ENCODE measurements at places on chromosomes 11 and 22.

DNA sequence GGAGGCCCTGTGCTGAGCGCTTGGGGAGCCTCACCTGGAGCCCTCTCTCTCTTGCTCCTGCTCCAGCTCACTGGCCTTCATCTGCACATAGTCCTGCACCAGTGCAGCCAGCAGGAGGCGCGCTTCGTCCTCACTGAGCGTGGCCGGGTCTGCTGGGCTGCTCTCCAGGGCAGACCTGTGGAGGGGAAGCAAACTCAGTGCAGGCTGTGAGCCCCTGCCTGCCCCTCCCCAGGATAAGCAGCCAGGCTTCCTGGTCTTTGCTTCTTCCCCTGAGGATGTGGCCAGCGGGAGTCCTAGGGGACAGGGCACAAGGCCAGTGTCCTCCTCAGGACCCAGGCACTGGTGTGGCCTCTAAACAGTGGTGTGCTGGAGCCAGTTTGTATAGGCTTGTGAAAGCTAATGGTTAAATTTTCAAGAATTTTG lies 2.2 kb downstream of the CALCA start:
- no peak for DNase-seq

DNA sequence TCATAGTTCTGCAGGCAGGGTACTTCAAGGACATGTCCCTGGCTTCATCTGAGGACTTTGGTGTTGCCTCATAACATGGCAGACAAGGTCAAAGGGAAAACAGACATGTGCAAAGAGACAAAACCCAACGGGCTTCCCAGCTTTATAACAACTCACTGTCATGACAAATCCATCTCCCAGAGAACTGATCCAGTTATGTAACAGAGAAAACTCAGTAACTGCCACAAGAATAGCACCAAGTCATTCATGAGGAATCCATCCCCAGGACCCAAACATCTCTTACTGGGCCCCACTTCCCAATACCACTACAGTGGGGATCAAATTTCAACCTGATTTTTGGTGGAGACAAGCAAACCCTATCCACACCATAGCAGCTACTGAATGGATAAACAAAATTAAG lies 13.0 kb downstream of the OR52N4 start:
- DNase-seq: no peak

DNA sequence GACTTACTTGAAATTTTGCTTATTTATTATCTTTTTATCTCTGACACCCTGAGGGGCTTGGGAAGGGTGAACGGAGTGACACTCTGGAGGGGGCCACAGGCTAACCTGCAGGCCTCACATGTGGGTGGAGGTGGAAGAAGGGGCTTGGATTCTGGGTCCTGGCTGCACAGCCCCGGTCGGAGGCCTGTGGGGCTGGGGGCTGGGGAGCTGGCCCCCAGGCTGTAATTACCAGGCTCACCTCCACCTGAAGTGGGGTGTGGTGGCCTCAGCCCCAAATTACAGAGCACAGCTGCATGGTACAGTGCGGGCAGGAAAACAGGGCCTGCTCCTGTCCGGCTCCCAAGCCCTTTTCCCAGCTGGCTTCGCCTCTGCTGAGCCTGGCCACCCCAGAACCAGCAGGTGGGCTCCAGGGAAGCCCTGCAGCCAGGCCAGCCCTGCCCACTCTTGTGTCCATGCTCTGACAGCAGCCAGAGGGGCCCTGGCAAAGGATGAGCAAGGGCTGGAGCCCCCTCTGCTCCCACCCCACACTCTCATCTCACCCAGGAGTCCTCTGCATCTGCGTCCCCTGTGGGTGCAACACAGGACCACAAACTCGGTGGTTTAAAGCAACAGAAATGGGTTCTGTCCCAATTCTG lies 48.0 kb downstream of the IGF2 start:
- no peak for DNase-seq

DNA sequence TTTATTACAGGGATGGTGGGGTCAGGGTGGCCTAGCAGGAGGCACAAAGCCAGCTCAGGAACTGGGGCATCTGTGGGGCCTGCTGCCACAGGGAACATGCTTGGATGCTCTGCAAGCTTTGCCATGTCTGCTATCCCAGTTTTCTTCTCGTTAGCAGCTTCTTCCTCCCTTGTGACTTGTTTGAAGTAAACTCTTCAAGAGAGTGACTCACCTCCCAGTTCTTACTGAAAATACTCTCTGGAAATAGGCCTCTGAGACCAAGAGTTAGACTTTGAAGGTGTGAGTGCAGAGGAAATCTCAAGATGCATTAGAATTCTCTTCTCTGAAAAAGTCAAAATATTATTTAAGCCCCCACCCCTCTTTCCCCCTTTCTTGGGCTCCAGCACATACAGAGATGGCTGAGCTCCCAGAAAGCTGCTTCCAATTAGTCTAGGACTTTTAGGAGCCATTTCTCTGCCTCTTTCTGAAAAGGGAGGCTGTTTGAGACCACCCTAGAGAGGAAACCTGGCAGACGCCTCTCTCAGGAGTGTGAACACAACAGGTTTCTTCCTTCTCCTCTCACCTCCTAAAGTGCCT lies 15.1 kb downstream of the CWC15 start:
- no peak for DNase-seq

DNA sequence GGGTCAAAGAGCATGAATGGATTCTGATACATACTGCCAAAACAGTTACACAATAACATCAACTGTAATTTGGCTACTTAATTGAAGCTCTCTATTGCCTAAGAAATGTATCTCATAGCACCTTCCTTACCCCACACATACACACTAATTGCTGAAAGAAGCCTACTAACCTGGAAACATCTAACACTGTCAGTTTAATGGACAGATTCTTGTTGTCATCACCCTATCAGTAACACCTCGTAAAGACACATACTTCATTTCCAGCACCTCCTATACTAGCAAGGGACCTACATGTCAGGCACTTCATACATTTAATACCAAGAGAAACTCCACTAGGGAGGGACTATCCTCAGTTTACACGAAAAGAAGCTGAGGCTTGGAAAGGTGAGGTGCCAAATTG lies 9.9 kb downstream of the NAP1L4 start:
- no peak for DNase-seq

GRCh38 chr11:65077451-65077850 lies 6.4 kb downstream of the CDCA5 start:
- no peak for DNase-seq

- peak; percentile 62 for DNase-seq
Observed at GRCh38 chr22:29245626-29246385, 22.0 kb downstream of the RHBDD3 start.

DNA sequence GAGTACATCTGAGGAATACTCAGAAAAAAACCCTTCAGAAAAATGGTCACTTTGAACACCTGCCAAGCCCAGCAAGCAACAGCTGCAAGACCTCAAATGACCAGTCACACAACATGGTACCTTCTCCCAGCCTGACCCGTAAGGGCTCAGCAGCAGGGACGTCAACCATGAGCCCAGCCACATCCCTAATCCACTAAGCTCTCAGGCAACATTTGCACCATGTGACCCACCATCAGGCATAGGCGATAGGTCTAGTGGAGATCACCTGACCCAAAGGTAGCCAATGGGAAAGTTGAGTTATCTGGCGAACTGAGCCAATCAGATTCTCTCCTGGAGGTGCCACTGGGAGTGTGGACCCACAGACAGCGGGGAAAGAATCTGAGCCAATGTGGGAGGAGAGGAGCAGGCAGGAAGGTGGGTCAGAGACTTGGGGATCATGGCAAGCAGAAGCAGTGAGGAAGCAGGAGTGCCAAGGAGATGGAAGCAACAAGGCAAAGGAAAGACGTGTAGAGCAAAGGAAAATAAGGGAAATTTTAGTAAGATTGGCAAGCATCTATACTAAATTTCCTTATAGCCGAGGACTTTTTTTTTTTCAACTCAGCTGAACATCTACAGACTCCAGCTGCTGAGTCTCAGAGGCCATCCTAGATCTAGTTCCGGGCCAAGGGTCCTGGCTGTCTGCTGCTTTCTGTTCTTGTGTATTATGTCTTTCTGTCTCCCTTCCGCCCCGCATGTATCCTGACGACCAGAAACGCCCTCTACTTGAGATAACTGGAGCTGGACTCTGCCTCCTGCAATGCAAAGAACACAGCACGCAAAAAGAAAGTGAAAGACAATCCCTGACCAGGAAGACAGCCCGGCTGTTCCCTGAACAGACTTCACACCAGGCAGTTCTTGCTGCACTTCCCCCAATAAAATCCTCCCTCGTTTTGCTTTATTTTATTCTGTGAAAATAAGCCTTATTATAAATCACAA lies 11.0 kb upstream of the PLAAT2 start:
- peak; percentile 16 for DNase-seq

GRCh38 chr11:111565114-111565720 lies 24.7 kb downstream of the LAYN start:
- peak; percentile 76 for DNase-seq

- DNase-seq: no peak
Observed at GRCh38 chr22:29651652-29652051, 48.2 kb downstream of the NF2 start.

GRCh38 chr11:34166806-34167740 lies 61.6 kb downstream of the NAT10 start:
- DNase-seq: peak; percentile 2

- DNase-seq: peak; percentile 77
Observed at GRCh38 chr11:106156290-106156937, 79.0 kb downstream of the AASDHPPT start.

- DNase-seq: no peak
Observed at GRCh38 chr11:116791813-116792143, at the start of gene APOA5. TSS of gene APOA5 (minus strand) at chr11:116791879. CDS start at chr11:116791860, 19 bp downstream.

DNA sequence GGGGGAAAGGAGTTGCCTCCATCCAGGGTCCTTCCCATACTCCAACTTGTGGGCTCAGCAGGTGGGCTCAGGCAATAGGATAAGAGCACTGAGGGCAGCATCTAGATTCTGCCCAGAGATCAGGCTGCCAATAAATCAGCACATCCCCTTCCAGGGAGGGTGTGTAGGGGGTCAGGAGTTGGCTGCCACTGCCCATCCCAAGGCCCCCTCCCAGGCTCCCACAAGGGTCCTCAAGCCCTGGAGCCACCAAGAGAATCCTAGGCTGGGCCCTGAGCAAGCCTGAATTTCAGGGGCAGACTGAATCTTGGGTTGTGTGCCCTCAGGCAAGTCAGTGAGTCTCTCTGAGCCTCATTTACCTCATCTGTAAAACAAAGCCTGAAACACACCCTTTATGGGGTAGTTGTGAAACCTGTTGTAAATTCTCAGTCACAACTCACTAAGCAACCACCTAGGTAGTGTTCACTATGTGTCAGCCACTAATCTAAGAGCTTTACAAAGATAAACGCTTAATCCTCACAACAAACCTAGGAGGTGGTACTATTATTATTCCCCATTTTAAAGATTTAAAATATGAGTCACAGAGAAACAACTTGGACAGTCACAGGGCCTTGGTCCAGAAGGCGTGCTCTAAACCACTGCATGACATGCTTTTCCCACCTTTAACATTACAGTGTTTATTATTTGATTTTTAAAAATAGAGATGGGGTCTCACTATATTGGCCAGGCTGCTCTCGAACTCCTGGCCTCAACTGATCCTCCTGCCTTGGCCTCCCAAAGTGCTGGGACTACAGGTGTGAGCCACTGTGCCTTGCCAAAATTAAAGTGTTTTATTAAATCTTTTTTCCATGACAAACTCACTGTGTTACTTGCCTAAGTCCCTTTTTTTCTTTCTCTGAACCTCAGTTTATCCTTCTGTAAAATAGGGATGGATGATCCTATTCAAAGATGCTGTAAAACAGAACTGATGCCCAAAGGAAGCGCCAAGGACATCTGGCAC lies 36.2 kb downstream of the LMO1 start:
- no peak for DNase-seq

DNA sequence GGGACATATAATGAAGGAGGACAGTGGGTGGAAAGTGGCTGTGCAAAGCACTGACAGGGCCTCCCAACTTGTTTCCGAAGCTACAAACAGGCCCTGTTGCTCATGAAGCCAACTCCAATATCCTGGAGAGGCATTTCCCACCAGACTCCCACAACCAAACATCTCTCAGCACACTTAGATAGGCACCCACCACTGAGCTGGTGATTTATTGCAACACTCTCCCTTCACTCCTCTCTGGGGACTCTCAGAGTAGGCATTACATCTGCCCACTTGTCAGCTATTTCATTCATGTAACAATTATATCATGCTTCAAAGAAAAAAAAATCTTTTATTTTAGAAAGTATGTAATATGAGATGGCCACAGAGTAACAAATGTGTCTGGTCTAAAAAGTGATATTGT lies 32.1 kb upstream of the PPP2R1B start:
- DNase-seq: no peak

DNA sequence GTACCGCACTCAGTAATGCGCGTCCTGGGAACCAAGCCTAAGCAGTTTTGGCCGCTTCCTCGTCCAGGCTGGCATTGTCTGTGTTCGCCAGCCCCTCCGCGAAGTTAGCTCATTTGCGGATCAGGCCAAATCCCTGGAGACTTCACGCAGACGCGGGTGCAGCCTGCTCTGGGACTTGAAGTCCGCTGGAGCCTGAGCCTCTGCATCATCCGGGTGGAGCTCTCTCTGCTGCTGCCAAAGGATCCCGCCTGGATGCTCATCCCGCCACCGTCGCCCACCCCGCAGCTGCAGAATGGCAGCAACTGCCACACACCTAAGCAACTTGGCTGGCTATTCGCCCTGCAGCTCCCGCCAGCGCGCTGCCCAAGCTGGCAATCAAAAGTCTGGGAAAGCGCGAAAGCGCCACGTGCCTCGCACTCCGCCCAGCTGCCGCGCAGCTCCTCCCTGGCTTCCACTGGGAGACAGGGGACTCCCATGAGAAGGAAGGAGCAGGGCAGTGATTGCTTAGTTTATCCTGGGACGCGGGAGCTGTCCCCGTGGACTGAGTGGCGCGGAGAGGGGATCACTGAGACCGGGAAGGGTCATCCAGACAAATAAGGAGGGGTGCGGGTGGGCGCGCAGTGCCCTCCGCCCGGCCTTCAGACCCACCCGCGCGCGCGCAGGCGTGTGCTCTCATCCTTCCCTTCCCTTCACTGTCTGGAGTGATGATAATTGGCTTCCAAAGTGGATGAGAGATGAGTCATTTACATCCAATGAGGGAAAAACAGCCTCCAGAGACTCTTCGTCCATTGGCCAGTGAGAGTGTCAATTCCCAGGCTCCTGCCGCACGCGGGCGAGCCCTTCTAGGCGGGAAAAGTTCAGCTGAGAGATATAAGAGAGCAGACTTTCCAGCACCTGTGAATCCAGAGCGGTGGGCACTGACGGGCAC lies 23.2 kb upstream of the GLYATL1B start:
- no peak for DNase-seq

- no peak for DNase-seq
Observed at GRCh38 chr11:75214411-75214821, 26.2 kb upstream of the TPBGL start.

DNA sequence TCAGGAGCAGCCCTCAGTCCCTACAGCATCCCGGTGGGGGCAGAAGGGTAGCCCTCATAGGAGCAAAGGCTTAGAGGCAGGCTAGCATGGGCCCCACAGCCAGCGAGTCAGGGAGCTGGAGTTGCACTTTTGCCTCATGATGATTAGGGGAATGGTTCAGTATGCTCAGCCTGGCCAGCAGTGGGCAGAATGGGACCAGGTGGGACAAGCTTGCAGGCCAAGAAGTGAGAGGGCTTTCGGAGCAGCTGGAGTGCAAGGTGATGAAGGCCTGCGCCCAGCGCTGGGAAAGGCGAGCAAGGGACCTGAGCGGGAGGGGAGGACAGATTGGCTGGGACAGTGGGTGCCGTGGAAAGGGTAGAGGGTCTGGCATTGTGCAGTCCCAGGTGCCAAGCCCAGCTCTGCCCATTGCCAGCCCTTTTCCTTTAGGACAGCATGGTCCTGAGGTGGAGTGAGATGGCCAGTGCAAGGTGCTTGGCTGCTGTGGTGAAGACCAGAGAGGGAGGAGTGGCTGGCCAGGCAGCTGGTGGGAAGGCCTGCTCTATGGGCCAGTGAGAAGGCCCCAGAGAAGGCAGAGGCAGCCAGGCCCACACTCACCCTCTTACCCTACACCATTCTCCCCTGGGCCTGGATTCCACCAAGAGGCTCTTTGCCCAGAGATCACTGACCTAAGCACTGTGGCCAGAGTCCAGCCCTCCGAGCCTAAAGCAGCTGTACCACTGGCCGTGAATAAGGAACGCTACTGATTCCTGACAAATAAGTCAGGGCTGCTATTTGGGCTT lies 47.9 kb upstream of the SUSD2 start:
- DNase-seq: no peak
